CD4-positive, alpha-beta T cell (primary cell): ENCODE measurements at places on chromosomes 4 and X. TPM values are rescaled to one million over a fixed set of nuclear protein-coding genes. Genes with fewer than 3 reads are reported as not detected.

GRCh38 chr4:147899512-147899911 lies 167.6 kb downstream of the ARHGAP10 start:
- H3K27ac ChIP-seq = no peak overlapping the region
- no peaks in the 10 kb centered on the region for H3K27me3 ChIP-seq
- H3K36me3 ChIP-seq = no peaks in the 10 kb centered on the region
- H3K4me3 ChIP-seq = no peak overlapping the region
- DNase-seq = no peak

- H3K36me3 ChIP-seq = no peaks in the 10 kb centered on the region
- H3K27me3 ChIP-seq = peaks cover 5% of the 10 kb centered on the region
- H3K4me1 ChIP-seq = no peaks in the 10 kb centered on the region
Observed at GRCh38 chr4:10491401-10491800, 34.2 kb upstream of the ZNF518B start.

DNA sequence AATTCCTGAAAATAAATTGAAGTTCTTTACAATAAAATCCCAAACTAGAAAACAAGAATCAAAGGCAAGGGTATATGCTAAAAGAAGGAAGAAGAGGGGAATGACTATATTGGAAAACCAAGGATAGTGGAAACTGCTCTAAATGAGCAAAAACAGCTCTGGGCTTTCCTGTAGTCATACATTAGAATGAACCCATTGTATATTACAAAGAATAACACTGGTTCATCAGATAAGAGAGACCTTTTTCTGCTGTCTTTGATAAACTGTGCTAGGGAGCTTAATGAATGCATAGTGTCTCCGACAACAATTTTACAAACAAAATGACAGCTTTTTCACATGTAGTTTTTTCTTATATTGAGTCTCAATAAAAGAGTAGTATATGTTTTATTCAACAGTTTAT lies 26.6 kb downstream of the TLR2 start:
- no peak overlapping the region for H3K4me3 ChIP-seq
- H3K36me3 ChIP-seq = no peaks in the 10 kb centered on the region
- no peaks in the 10 kb centered on the region for H3K27me3 ChIP-seq
- no peak for DNase-seq

DNA sequence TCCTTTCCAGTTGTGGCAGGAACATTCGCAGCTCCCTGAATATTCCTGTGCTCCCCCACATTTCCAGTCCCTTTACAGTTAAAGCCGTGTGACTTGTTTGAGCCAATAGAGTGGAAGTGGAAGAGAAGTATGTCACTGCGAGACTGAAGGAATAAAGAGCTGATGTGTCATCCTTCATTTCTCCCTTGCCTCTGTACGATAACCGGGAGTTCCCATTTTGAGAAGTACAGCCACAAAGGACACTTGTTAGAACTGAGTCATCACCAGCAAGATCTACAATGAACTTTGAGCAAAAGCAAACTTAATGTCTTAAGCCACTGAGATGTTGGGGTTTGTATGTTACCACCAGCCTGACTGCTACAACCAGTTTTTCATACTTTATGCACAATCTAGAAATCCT lies 92.3 kb downstream of the SPRY1 start:
- no peak overlapping the region for H3K4me3 ChIP-seq
- DNase-seq = no peak
- no peaks in the 10 kb centered on the region for H3K4me1 ChIP-seq
- H3K27me3 ChIP-seq = no peaks in the 10 kb centered on the region
- H3K36me3 ChIP-seq = no peaks in the 10 kb centered on the region

DNA sequence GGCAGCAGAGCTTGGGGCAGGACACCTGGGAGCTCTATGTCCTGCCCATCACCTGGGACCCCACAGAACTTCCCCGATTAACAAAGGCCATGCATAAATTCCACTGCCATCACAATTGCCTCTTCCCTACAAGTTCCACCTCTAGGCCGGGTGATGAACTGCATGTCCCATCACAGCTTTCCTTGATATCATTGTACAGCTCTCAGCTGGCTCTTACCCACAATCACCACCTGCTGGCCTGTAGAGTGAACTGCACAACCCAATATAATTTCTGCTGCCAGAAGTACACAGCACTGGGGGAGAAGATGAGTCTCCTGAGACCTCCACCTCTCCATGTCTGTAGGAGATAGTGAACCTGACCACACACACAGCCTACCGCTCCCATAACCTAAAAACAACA lies 285.0 kb upstream of the AADAT start:
- no peak overlapping the region for H3K27ac ChIP-seq
- no peaks in the 10 kb centered on the region for H3K27me3 ChIP-seq
- H3K4me1 ChIP-seq = no peaks in the 10 kb centered on the region

IL13RA2 gene
- not detected for total RNA-seq

DNA sequence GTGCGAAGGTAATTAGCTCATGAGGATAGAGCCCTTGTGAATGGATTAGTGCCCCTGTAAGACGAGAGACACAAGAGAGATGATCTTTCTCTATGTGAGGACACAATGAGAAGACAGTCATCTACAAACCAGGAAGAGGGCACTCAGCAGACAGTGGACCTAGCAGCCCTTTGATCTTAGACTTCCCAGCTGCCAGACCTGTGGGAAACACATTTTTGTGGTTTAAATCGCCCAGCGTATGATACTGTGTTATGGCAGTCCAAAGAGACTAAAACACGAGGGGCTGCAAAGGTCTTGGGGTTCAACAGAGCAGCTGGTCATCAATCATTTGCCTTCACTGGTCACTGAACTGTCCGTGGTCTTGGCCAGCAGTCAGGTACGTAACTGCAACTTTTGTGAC lies 9.2 kb upstream of the SYNPO2 start:
- H3K36me3 ChIP-seq = no peaks in the 10 kb centered on the region
- H3K4me3 ChIP-seq = no peak overlapping the region
- no peaks in the 10 kb centered on the region for H3K4me1 ChIP-seq

DNA sequence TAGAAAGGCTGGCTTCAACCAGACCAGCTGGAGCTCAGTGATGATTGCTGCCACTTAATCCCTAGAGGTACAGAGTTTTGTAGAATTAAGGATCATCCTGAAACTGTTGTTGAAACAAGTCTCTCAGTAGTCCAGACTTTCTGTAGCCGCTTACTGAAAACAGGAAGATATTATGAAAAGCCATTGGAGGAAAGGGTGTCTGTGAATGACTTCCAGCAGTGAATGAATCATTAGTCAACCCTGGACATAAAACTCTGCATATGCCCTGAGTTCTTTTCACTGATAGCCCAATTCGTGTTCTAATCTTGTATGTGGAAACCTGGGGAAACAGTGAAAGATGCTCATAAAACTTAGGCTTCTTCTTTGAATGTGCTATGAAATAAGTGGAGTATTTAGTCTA lies 14.8 kb downstream of the HOPX start:
- H3K4me3 ChIP-seq = no peak overlapping the region
- no peak overlapping the region for H3K27ac ChIP-seq
- peaks cover 11% of the 10 kb centered on the region for H3K27me3 ChIP-seq
- no peak for DNase-seq

DNA sequence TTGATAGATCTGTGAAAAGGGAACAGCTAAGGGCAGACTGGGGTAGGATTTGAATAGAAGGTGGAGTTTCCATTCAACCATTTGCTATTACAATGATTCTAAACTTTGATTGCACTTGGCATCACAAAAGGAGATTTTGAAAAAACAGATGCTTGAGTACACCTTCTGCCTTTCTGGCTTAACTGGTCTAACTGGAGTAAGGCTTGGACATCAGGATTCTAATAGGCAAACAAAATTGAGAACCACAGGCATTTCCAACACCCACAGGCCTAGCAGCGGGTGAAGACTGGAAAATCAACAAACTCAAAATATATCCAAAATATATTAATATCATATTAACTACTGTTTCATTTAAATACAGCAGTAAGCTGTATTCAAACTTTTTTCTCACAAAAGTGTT lies 1.9 kb upstream of the VEGFC start:
- H3K4me3 ChIP-seq = no peak overlapping the region
- peaks cover 37% of the 10 kb centered on the region for H3K27me3 ChIP-seq
- no peak overlapping the region for H3K27ac ChIP-seq
- H3K36me3 ChIP-seq = no peaks in the 10 kb centered on the region

DNA sequence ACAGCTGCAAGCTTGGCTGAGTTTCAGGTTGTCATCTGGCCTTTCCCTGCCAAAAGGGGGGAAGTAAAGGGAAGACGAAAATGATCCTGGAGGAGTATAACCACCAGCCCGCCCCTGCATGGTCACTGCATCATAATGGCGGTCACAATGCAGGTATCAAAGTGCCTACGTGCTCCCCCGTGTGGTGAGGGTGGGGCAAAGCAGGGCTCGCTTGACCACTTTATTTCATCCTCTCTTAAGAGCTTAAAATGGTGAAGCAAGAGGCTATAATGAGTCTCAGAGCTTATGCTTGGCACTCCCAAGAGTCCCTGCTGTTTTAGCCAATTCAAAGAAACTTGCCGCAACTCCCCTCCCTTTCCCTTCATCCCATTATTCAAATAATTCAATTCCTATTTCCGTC lies 105.6 kb downstream of the APOOL start:
- no peaks in the 10 kb centered on the region for H3K4me1 ChIP-seq
- no peak overlapping the region for H3K27ac ChIP-seq
- DNase-seq = no peak
- no peaks in the 10 kb centered on the region for H3K36me3 ChIP-seq
- H3K4me3 ChIP-seq = no peak overlapping the region
- H3K27me3 ChIP-seq = no peaks in the 10 kb centered on the region

DNA sequence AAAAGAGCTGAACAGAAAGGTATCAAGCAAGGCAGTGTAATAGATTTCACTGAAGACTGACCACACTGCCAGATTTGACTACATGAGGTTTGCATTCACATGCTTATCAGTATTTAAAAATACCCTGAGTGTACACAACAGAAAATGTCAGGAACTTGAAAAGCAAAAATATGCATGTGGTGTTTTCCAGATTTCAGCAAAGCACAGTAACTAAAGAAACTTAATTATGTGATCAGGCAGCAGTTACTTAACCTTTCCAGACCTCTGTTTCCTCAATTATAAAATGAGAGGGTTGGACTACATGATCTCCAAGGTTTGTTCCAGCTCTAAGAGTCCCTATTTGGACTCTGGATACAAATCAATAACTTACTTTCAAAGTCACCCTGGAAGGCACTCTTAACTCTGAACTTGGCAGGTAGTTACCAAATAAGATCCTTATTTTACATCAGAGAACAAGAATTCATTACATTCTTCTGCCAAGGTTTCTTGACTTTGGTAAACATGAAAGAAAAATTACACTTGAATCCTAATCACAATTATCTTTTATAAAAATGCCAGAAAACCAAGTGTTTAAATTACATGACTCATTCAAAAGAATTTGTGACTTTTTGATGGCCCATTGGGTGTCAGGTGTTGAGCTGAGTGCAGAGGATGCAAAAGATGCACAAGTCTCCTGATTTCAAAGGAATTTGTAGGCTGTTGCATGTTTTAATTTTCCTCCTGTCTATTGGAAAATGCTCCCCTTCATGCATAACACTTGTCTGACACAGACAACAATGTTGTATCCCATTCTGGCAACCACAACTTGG lies 241.6 kb downstream of the MGST2 start:
- no peak overlapping the region for H3K27ac ChIP-seq
- no peaks in the 10 kb centered on the region for H3K4me1 ChIP-seq
- H3K27me3 ChIP-seq = no peaks in the 10 kb centered on the region

FGFBP1 gene
- not detected for total RNA-seq

NHS gene
- total RNA-seq = 0.36 TPM

- DNase-seq = no peak
- H3K27me3 ChIP-seq = no peaks in the 10 kb centered on the region
- no peak overlapping the region for H3K27ac ChIP-seq
- H3K4me1 ChIP-seq = no peaks in the 10 kb centered on the region
- no peak overlapping the region for H3K4me3 ChIP-seq
- no peaks in the 10 kb centered on the region for H3K36me3 ChIP-seq
Observed at GRCh38 chr4:80705311-80705710, 325.2 kb upstream of the BMP3 start.

GRCh38 chr4:46323891-46324416 lies 66.0 kb downstream of the GABRA2 start:
- H3K4me1 ChIP-seq = no peaks in the 10 kb centered on the region
- H3K27me3 ChIP-seq = no peaks in the 10 kb centered on the region
- H3K4me3 ChIP-seq = no peak overlapping the region
- no peaks in the 10 kb centered on the region for H3K36me3 ChIP-seq
- no peak overlapping the region for H3K27ac ChIP-seq
- DNase-seq = no peak

GRCh38 chr4:110898290-110898689 lies 275.4 kb upstream of the PITX2 start:
- H3K4me3 ChIP-seq = no peak overlapping the region
- H3K4me1 ChIP-seq = no peaks in the 10 kb centered on the region
- no peaks in the 10 kb centered on the region for H3K36me3 ChIP-seq
- no peak overlapping the region for H3K27ac ChIP-seq

SPARCL1 gene
- total RNA-seq = not detected

XG gene
- not detected for total RNA-seq

DNA sequence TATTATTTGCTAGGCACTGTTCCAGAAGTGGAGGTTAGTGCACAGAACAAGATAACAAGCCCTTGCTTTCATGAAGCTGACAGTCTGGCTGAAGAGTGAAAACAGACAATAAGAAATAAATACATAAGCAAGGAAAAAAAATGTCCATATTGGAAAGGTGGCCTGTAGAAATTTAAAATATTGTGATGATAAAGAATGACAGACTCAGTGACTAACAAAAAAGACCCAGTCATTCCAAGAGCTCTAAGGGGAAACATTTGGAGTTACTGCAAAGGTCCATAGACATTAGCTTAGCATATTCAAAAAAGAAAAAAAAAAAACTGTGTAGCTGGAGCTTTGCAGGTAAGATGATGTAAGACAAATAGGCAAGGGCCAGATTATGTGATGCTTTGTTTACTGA lies 1.0 kb upstream of the ANTXR2 start:
- peaks cover 25% of the 10 kb centered on the region for H3K4me1 ChIP-seq
- peaks cover 2% of the 10 kb centered on the region for H3K36me3 ChIP-seq
- H3K4me3 ChIP-seq = no peak overlapping the region
- no peaks in the 10 kb centered on the region for H3K27me3 ChIP-seq
- DNase-seq = no peak
